ENCODE measurements at places on chromosomes 11 and 22.

DNA sequence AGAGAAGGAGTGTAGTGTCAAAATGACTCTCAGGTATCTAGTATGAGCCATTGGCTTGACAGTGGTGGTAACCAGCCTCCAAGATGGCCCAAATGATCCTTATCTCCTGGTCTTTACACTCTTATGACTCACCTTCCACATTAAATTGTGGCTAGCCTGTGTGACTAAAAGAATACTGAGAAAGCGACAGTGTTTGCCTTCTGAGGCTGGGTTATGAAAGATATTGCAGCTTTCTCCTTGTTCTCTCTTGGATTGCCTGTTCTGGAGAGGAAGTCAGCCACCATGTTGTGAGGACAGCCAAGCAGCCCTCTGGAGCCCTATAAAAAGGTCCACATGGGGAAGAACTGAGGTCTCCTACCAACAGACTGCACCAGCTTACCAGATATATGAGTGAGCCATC lies 15.8 kb downstream of the C11orf71 start:
- no peak for DNase-seq

GRCh38 chr11:96318399-96318798 lies 24.6 kb downstream of the MAML2 start:
- no peak for DNase-seq

DNA sequence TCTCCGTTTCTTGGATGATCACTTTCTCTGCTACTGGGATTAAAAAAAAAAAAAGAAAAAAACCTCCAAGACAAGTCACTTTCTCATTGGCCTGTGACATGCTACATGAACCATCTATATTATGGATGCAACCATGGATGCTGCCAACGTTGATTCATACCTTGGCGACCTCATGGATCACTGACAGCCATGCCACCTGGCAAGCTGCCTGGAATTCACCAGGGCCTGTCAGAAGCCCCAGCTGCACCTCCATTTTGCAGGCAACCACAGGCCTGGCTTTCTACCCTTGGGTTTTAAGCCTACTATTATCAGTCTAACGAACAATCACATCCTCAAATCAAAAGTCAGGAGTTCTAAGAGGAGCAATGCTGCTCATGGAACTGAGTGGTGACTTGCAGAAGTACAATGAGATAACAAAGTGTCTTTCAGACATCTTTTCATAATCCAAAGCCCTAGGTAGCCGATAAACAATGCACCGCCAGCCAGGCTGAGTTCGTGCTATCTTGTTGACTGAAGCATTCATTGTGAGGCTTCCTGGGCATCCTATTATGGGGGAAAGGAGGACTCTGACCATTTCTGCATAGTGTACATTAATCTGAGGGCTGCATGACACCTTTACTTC lies 48.0 kb upstream of the CADM1 start:
- no peak for DNase-seq

- no peak for DNase-seq
These were observed 21.6 kb upstream of the TMEM191C start for GRCh38 chr22:21445437-21446127.

- no peak for DNase-seq
These were observed 325.5 kb downstream of the CADM1 start for GRCh38 chr11:115178705-115179104.

GRCh38 chr22:49426098-49426497 lies 401.6 kb downstream of the BRD1 start:
- no peak for DNase-seq

GRCh38 chr11:106176817-106177216 lies 99.4 kb downstream of the AASDHPPT start:
- DNase-seq: no peak

DNA sequence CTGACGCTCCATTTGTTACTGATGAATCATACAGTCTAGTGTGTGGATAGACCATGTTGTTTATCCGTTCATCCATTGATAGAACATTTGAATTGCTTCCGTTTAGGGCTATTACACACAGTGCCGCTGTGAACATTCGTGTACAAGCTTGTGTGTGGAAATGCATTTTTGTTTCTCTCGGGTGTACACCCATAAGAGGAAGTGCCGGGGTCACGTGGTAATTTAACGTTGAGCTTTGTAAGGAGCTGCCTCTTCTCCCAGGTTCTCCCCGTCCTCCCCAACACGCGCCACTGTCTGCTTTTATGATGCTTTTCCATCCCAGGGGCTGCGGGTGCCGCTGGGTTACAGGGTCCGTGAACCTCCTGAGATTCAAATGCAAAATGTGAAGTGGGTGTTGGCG lies 142.3 kb downstream of the IGLL1 start:
- DNase-seq: no peak

GRCh38 chr11:77374108-77374507 lies 72.6 kb upstream of the GDPD4 start:
- DNase-seq: no peak

DNA sequence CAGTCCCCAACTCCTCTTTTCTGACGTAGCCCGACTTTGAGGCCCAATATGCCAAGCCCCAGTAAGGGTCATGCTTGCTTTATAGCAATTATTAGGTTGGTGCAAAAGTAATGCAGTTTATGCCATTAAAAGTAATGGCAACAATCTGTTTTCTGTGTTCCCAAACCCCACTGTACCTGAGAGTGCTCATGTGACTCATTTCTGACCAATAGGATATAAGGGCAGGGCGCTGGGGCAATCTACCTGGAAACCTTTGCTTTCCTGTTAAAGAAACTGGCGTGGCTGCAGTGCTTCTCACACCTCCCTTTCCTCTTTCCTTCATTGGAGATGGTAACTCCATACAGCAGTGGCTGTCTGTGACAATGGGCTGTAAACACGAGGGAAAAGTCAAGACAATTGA lies 78.9 kb upstream of the MPPED2 start:
- DNase-seq: no peak

GRCh38 chr11:6111673-6112072 lies 4.2 kb downstream of the OR56B4 start:
- DNase-seq: no peak

DNA sequence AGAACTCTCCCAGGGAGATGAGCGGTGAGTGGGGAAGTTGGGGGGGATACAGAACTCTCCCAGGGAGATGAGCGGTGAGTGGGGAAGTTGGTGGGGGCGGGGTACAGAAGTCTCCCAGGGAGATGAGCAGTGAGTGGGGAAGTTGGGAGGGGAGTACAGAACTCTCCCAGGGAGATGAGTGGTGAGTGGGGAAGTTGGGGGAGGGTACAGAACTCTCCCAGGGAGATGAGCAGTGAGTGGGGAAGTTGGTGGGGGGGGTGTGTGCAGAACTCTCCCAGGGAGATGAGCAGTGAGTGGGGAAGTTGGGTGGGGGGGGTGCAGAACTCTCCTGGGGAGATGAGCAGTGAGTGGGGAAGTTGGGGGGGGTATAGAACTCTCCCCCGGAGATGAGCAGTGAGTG lies 186.5 kb downstream of the SHANK2 start:
- no peak for DNase-seq

- no peak for DNase-seq
These were observed 8.4 kb upstream of the CTR9 start for GRCh38 chr11:10742460-10743208.
